ENCODE measurements at places on chromosomes 12 and 14.
A peak's percentile ranks its signal among the peaks of the same experiment; 100 is the strongest.

DNA sequence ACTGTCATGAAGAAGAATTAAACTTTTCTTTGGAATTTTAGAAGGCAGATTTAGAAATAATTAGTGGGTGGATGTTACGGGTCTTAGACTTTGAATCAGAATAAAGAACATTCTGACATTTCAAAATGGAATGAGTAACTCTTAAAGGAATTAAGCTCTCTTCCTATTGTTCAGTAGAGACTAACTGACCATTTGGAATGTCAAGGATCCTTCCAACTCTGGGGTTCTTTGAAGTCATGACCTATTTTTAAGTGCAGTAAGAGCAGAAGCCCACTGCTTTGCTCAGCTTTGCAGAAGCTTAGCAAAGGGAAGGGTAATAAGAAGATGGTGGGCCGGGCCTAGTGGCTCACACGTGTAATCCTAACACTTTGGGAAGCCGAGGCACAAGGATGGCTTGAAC, 4.0 kb downstream of the CHURC1 start:
- DNase-seq = no peak

DNA sequence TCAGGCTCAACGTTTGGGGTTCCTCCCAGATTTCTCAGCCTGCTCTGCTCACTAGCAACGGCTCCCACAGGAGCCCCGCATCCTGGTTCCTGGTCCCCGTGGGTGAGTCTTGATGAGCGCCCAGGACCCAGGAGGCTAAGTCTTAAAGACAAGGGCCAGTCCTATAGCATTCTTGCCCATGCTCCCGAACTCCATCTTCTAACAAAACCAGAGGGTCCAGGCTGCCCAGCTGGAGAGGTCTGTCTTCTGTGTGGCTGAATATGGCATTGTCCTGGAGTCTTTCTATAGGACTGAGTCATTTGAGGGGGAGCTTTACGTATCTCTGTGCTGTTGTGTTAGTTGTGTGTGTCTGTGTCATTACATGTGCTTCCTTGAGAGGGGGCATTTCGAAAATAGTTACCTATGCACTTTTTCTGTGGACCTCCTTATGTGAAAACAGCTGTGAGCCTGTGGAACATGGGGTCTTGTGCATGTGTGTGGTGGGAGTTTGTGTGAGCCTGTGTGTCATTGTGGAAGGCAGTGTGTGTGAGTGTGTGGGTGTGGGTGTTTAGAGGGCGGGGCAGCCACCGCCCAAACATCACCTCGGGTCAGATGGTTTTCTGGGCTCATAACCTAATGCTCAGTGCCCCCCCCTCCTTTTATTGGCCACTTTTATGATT, 9.1 kb upstream of the TBX5 start:
- DNase-seq = no peak

DNA sequence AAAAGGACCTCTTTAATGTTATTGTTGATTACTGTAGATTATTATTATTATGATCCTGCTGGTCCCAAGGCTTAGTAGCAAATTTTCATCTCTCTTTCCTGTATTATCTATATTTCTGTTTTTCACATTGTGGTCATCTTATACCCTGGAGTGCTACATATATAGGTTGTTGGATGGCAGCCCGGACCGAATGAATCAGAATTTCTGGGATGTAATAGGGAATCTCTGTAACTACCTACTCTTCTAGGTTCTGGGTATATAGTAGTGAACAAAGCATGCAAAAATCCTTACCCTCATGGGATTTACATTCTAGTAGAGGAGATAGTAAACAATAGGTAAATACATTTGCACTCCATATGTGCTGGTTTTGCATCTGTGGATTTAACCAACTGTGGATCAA, 31.4 kb downstream of the NUBPL start:
- DNase-seq = no peak

DNA sequence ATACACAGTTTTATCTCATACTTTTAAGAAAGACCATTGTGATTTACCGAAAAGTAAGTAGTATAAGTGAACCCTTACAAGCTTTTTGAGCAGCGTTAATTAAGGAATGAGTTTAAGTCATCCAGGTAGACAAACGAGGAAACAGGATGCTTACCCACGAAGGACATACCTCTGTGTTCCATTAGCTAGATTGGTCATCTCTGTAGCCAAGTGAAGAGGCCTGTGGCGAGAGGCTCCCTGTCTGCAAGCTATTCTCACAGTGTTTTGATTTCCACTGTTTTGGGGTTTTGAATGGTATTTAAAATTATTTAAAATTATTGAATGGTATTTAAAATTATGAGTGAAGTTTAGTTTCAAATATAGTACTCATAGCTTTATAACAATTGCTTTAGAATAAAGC, 342.1 kb upstream of the RGS6 start:
- DNase-seq = no peak

DNA sequence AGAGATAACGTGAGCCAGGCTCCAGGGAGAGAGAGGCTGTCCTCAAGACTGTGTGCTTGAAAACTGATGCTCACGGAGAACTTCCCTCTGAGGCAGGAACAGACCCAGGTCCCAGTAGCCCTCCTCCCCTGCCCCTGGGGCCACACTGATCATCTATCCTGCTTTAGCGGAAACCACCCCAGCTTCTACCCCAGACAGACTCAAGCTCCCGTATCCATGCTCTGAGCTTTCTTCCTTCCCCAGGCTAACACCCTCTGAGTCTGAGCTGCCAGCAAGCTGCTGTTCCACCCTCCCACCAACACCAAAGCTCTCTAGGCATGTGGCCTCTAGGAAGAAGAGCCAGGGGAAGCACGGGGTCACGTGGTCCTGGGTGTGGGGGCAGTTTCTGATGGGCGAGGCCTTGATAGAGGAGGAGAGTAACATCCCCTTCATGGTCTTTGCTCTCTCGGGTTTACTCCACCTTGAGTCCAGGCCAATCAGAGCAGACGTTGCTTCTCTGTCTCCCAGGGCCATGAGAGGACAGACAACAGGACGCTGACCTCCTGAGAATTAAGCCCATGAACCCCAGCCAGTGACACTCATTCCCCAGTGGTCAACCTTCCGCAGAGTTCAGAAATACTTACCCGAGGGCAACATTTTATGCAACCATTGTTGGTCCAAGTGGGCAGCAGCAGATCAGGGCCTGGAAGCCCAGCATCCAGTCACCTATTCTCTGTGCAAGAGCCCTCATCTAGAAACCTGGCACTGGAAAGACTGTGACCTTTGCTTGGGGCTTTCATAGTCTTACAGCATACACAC, 1.4 kb downstream of the PCK2 start:
- no peak for DNase-seq

DNA sequence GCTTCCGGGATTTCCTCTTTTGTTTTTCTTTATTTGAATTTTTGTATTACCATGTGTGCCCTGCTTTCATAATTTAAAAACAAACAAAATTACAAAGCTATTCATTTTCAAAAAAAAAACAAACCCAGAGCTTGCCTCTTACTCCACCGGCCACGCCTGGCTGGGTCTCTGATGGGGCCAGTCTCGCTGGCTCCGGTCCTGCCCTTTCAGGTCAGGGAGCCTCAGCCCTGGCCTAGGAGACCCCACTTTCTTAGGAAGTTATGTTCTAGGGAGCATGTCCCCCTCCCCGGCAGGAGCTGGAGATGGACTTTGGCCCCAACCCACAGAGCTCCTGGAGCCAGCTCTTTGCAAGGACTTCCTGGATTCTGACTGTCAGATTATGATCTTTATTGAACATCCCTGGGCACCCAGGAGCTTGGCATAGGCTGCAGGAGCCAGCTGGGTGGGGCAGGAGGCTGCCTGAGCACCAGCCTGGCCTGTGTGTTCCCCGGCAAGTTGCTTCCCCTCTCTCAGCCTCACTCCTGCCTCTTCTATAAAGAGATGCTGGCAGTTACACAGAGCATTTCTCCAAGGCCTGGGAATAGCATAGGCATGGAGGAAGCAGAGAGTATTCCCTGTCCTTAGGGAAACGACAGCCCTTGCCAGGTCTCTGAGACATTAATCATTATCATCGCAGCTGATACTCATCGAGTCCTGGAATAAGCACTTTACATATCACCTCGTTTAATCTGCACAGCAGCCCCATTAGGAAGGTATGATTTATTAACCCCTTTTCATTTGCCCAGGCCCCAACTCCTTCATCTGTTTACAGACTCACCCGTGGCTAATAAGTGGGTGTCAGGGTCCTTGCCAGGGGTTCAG, 3.5 kb downstream of the DEGS2 start:
- DNase-seq = no peak

DNA sequence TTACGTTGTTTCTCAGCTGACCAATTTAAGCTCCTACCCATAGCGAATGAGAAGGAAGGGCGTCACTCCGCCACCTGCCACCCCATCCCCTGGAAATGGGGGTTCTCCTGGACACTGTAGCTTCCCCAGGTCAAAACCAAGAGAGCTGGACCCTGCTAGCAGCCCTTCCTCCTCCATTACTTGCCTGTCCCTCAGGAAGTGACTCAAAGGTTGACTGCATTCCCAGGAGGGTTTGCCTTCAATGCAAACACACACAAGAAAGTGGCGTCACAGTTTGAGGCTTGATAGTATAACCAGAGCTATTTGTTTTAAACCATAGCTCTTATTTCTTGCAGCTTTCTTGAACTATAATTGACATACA, 79.1 kb downstream of the KCNK13 start:
- peak; percentile 69 for DNase-seq

DNA sequence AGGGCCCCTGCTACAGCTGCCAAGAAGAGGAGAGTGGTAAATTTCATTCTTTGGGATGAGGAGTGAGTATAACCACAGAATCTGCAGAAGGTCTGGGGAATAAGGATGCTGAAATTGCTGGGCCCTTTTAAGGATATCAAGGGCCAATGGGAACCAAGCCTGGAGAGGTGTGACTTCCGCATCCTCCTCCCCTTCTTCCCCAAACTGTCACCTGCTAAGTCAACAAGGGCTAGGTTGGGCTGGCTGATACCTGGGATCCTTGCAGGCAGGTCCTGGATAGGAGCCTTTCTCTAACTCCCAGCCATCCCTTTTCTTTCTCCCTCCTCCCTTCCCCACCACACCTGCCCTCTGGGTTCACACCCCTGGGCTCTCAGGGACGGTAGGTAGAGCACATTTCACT, at the start of gene LACRT:
LACRT (minus strand) TSS at position 101 of the 400 bp plus-strand sequence; CDS start at position 47, 54 bp downstream.
- no peak for DNase-seq

DNA sequence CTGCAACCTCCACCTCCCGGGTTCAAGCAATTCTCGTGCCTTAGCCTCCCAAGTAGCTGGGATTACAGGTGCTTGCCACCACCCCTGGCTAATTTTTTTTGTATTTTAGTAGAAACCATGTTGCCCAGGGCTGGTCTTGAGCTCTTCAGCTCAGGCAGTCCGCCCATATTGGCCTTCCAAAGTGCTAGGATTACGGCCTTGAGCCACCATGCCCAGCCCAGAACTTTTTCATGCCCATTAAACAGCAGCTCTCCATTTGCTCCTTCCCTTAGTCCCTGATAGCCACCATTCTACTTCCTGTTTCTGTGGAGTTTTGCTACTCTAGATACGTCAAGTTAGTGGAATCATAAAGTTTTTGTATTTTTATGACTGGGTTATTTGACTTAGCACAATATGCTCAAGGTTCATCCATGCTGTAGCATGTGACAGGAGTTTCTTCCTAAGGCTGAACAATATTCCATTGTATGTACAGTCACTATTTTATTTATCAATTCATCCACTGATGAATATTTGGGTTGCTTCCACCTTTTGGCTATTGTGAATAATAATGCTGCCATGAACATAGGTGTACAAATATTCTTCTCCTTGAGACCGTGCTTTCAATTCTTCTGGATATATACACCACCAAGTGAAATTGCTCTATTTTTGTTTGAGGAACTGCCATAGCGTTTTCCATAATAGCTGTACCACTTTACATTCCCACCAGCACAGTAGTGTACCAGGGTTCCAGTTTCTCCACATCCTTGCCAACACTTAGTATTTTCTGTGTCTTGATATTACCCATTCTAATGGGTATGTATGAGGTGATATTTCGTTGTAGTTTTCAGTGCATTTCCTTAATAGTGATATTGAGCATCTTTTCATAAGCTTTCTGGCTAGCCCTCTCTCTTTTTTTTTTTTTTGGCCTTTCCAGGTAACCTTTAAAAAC, 15.0 kb downstream of the ATF1 start:
- no peak for DNase-seq

DNA sequence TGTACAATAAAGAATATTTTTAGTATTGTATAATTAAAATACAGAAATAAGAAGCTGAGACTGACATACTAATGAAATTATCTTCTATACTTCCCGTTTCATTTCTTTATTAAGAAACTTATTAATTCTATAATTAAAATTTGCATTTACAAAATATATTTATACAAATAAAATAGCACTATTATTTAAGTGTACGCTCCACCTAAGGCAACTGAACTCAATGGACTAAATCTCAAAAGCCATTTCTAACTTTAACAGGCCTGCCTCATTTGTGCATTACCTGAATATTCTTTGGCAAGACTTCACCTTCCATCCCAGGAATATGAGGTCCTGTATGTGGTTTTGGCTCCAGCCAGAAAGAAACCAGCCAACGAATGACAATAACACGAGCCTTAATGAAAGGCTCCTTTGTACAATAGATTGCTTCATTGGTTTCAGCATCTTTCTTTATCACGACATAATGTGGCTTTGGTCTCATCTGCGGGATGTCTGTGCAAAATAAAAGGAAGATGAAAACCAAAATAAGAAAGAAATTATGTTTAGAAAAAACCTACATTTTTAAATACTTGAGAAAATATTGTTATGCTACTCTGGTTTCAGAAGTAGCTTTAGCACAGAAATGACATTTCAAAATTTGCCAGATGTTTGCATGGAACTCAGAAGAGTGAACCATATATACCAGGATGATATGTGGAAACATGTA, 58.7 kb downstream of the RALGAPA1 start:
- DNase-seq = no peak

All from kidney capillary endothelial cell (primary cell).